ENCODE measurements at places on chromosomes 11 and 22.

DNA sequence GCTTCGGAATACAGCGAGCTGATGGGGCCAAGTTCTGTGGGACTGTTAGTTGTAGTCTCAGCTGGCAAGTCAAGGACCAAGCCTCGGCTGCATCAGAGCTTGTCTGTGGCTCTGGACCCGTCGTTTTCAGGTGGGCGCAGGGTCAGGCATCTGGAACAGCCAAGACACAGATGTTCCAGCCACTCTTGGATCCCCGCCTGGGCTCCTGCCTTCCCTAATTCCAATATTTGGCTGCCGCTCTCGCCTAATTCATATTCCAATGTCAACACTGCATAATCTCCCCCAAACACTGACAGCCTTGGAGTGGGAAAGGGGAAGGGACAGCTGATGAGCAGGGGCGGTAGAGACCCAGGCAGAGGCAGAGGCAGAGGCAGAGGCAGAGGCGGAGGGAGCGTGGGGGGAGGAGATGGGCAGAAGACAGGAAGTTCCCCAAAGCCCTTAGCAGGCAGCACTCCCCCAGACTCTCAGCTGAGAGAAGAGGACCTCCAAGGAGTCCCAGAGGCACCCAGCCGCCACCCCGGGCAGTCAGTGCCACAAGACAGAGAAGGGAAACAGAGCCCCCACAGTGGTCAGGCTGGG lies 49.6 kb upstream of the SLC35C1 start:
- DNase-seq = no peak

GRCh38 chr11:126538071-126538470 lies 182.6 kb downstream of the ST3GAL4 start:
- DNase-seq = no peak

DNA sequence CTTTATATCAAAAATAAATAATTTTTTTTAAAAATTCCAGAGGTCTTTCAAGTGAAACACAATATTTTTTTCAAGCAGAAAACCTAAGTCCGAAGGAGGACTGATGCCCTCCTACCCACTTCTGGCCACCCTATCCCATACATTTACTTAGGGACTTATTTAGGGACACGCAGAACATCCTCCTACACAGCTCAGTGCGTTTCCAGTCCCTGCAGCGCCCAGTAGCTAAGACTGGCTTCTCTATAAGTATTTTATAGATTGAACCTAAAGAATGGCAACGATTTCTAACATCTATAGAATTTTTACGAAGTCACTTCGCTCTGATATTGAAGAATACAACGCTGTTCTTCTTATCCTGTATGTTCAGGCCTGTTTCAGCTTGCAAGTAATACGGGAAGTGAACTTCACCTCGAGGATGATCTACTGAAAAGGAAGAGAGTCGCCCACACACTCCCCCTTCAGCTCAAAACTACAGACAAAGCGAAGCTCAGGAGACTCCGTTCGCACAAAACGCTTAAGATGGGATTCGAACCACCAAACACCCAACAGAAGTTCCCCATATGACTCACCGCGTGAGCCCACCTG lies 328 bp downstream of the CHEK2 start:
- no peak for DNase-seq

- DNase-seq = no peak
These were observed 92.9 kb downstream of the DHCR7 start for GRCh38 chr11:71355281-71355680.

GRCh38 chr11:12007769-12008737 lies at the start of gene DKK3:
Gene DKK3 (minus strand): TSS chr11:12008626. CDS start chr11:12008582, 44 bp downstream.
- DNase-seq = no peak

GRCh38 chr11:269146-269890 lies 8.9 kb upstream of the NLRP6 start:
- DNase-seq = peak; percentile 11

GRCh38 chr11:58980159-58980843 lies 41.0 kb downstream of the GLYATL1 start:
- no peak for DNase-seq

- no peak for DNase-seq
These were observed 17.8 kb downstream of the MAFF start for GRCh38 chr22:38219632-38220031.

DNA sequence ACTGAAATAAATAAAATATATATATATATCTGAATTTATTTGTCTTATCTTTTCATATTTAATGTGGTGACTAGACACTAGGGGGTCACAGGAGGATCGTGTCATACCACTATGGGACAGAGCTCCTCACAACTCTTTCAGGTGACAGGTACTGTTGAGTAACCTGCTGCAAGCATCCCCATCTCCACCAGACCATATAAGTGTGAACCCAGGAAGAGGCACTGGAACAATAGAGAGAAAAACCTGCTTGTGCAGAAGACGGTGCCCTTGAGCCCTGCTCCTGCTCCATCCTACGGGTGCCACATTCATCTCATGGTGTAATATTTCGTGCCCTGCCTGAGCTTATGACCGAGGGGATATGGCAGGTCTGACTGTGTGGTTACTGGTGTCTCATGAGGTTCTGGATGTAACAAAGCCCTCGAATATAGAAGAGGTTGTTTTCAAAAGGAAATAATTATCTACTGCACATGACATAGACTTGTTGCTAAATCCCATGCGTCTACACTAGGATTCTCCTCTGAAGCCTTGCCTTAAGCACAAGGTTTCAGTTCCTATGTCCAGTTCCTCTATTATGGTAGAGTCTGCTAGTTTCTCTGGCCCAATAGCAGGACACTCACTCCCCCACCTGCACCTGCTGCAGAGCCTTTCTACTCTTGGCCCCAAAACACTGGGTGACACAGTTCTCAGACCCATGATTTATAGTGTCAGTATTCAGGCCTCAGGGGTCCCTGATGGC lies 70.4 kb downstream of the GGTLC2 start:
- no peak for DNase-seq

- DNase-seq = no peak
These were observed 5.5 kb downstream of the KMT2A start for GRCh38 chr11:118441770-118442275.

GRCh38 chr11:116263019-116263418 lies 509.8 kb downstream of the BUD13 start:
- DNase-seq = no peak

DNA sequence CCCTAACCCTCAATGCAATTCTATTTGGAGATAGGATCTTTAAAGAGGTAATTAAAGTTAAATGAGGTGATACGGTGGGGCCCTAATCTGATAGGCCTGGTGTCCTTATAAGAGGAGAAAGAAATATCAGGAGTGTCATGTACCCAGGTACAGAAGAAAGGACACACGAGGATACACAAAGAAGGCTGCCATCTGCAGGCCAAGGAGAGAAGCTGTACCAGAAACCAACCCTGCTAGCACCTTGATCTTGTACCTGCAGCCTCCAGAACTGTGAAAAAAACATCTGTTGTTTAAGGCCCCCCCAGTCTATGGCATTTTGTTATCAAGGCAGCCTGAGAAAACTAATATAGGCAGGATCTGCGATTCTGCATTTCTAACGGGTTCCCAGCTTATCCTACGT lies 44.2 kb downstream of the FBXO7 start:
- DNase-seq = no peak

DNA sequence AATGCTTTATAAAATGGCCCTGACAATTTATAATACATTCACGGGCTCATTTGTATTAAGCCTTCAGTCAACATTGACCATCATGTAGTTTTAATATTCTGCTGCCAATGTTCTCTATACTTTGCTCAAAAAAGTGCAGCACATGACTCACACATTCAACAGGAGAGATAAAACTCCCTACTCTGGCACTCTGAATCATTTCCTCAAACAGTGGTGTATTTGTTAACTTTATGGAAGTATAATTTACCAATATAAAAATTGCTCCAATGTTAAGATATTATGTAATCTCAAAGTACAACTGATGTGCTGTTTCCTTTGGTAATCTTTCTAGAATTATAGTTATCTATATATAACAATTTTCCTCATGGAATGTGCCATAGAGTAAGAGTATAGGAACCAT lies 39.9 kb downstream of the MAML2 start:
- no peak for DNase-seq

GRCh38 chr11:126716456-126717083 lies 284.0 kb downstream of the KIRREL3 start:
- DNase-seq = no peak

Data from stimulated activated CD8-positive, alpha-beta memory T cell treated with anti-CD3 and anti-CD28 coated beads, Interleukin-7, amount 100 ng/mL, for 1 hour (primary cell).